Uterus (tissue), 4 donors: ENCODE measurements at places on chromosomes 12 and 14. TPM values are rescaled to one million over a fixed set of nuclear protein-coding genes. Genes with fewer than 3 reads are reported as not detected.

DNA sequence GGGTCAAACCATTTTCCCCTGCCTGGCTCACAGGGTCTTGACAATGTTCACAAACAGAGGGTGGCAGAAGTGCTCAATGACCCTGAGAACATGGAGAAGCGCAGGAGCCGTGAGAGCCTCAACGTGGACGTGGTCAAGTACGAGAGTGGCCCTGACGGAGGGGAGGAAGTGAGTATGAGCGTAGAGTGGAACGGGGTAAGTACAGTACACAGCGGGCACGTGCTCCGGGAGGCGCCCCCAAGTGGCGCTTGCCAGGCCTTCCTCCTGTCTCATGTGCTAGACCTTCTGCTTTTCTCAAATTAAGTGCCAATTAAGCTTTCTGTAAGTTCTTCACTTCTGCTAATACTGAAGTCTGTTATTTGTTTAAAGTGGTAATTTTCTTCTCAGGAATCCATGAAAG is 35.9 kb downstream of the XRCC3 start:
- no peaks in the 10 kb centered on the region for H3K36me3 ChIP-seq
- H3K4me1 ChIP-seq, result no peaks in the 10 kb centered on the region
- H3K27ac ChIP-seq, result no peak overlapping the region

GPR162 gene
- total RNA-seq, result 0.29 TPM

GDF3 gene
- not detected for total RNA-seq

- no peaks in the 10 kb centered on the region for H3K27me3 ChIP-seq
- H3K36me3 ChIP-seq, result no peaks in the 10 kb centered on the region
- H3K4me1 ChIP-seq, result no peaks in the 10 kb centered on the region
- no peak for DNase-seq
- no peak overlapping the region for H3K27ac ChIP-seq
- H3K4me3 ChIP-seq, result no peak overlapping the region
Measured at GRCh38 chr12:112535017-112535416, 116.3 kb downstream of the PTPN11 start.

DNA sequence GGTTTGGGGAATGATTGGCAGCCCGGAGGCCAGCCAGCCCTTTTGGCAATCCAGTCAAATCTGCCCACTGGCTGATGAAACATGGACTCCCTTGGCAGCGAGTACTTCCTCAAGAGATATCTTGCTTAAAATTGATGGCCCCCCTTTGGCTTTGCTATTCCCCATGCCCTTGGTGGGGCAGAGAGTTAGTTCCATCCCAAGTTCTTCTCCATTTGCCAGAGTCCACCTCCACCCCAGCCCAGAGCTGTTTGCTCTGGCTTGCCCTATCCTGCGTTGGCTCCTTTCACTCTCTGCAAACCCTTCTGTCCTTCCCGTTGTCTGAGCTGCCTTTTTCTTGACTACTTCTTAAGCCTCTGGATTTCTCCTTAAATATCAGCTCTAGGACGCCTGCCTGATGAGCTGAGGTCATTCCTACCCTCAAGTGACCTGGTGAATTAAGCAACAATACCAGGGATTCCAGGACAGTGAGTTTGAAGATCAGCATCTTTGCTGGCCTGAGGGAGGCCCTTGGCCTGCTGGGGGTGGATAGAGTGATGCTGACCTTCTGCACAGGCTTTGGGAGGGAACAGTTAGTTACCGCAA is 212.0 kb downstream of the CACNA1C start:
- peaks cover 21% of the 10 kb centered on the region for H3K4me1 ChIP-seq
- no peaks in the 10 kb centered on the region for H3K27me3 ChIP-seq
- H3K4me3 ChIP-seq, result no peak overlapping the region
- DNase-seq, result peak; percentile 77
- peak overlapping the region; percentile 68 for H3K27ac ChIP-seq

DNA sequence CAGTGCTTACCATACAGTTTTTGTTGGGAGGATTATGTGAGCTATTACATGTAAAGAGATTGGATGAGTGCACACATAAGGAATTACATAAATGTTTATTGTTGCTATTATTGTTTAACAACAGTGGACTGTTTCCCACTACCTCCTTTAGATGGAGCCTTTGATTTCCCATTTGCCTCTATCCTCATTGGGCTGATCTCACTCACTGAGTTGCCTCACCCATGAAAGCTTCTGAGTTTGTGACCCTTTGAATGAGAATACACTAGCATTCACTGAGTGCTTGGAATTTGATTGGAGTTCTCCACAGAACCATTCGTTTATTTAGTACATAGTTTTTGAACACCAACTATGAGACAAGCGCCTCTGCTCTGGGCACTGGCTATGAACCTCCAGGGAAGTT is 121.0 kb downstream of the HELB start:
- no peaks in the 10 kb centered on the region for H3K36me3 ChIP-seq
- no peaks in the 10 kb centered on the region for H3K4me1 ChIP-seq
- no peak overlapping the region for H3K27ac ChIP-seq
- H3K27me3 ChIP-seq, result no peaks in the 10 kb centered on the region
- no peak for DNase-seq
- no peak overlapping the region for H3K4me3 ChIP-seq

- H3K27me3 ChIP-seq, result no peaks in the 10 kb centered on the region
- H3K27ac ChIP-seq, result peak overlapping the region; percentile 96
- H3K4me1 ChIP-seq, result no peaks in the 10 kb centered on the region
- no peak for DNase-seq
- no peaks in the 10 kb centered on the region for H3K36me3 ChIP-seq
- peak overlapping the region; percentile 90 for H3K4me3 ChIP-seq
Measured at GRCh38 chr14:21268617-21269251, 508 bp downstream of the HNRNPC start.

DNA sequence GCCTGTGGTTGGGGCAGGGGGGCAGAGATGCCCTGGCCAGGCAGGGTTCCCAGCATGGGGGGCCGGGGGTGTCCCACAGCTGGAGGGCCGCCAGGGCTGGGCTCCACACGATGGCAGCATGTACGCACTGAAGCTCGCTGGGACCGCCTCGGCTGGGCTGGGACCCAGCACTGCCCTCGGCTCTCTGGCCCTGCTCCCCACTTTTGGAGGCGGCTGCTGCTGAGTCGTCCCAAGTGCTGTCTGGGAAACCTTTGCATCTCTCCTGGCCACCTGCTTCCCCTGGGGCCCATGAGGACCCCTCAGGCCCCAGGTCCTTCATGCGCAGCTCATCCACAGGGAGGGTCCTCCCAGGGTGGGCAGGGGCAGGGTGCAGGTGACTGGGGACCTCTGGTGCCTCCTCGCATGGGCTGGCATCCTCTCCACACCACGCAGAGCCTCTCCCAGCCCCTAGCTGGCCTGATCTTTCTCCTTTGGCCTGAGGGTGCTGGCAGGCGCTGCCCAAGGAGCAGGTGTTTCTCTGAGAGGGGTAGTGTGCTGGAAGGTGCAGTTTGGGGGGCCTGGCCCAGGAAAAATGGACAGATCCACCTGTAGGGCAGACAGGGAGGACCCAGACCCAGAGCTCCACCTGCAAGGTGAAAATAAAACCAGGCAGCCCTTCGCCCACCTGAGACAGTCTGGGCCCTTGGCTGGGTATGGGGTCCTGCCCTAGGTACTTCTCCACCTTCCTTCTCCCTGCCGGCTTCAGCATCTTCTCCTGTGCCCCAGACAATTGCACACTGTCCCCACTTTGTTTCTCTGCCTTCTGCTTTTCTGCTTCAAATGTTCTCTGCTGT is 46.9 kb downstream of the DLK1 start:
- DNase-seq, result no peak
- H3K4me3 ChIP-seq, result no peak overlapping the region
- no peaks in the 10 kb centered on the region for H3K36me3 ChIP-seq
- H3K27me3 ChIP-seq, result no peaks in the 10 kb centered on the region
- H3K4me1 ChIP-seq, result no peaks in the 10 kb centered on the region

- H3K4me3 ChIP-seq, result no peak overlapping the region
- no peaks in the 10 kb centered on the region for H3K27me3 ChIP-seq
- DNase-seq, result no peak
- H3K4me1 ChIP-seq, result no peaks in the 10 kb centered on the region
- no peak overlapping the region for H3K27ac ChIP-seq
- H3K36me3 ChIP-seq, result no peaks in the 10 kb centered on the region
Measured at GRCh38 chr12:89103831-89104230, 248.5 kb downstream of the DUSP6 start.

GRCh38 chr12:85468356-85469157 is 188.5 kb downstream of the ALX1 start:
- no peaks in the 10 kb centered on the region for H3K4me1 ChIP-seq
- H3K27me3 ChIP-seq, result no peaks in the 10 kb centered on the region
- no peak overlapping the region for H3K27ac ChIP-seq
- H3K4me3 ChIP-seq, result peak overlapping the region; percentile 24

- no peaks in the 10 kb centered on the region for H3K27me3 ChIP-seq
- H3K4me1 ChIP-seq, result peaks cover 3% of the 10 kb centered on the region
- no peak overlapping the region for H3K4me3 ChIP-seq
- H3K27ac ChIP-seq, result peak overlapping the region; percentile 67
Measured at GRCh38 chr14:68417009-68417650, 375.7 kb downstream of the ZFP36L1 start.

DNA sequence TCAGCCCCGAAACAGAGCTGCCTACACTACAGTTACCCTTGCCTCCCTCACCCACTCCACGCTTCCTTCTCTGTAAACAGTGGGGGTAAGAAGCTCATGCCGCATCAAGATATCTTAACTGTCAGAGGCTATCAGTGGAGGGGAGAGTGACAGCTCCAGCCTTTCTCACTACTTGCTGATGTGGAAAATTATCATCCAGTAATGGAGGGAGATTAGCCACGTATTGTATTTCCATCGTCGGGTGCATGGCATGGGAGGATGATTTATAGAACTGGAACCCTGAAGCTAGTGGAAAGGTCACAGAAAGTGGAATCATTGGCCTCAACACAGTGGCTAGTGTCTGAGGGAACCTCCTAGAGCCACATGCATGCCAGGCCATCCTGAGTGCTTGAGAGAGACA is 270.9 kb upstream of the FKBP4 start:
- no peaks in the 10 kb centered on the region for H3K4me1 ChIP-seq
- H3K27me3 ChIP-seq, result no peaks in the 10 kb centered on the region
- H3K36me3 ChIP-seq, result no peaks in the 10 kb centered on the region
- no peak overlapping the region for H3K27ac ChIP-seq
- DNase-seq, result no peak

OR4K15 gene
- not detected for total RNA-seq
